Activated T-helper 1 cell treated with anti-CD3 and anti-CD28 coated beads, Interleukin-2, amount 50 U/mL, for 16 hours (primary cell): ENCODE measurements at places on chromosomes 2 and 18.

DNA sequence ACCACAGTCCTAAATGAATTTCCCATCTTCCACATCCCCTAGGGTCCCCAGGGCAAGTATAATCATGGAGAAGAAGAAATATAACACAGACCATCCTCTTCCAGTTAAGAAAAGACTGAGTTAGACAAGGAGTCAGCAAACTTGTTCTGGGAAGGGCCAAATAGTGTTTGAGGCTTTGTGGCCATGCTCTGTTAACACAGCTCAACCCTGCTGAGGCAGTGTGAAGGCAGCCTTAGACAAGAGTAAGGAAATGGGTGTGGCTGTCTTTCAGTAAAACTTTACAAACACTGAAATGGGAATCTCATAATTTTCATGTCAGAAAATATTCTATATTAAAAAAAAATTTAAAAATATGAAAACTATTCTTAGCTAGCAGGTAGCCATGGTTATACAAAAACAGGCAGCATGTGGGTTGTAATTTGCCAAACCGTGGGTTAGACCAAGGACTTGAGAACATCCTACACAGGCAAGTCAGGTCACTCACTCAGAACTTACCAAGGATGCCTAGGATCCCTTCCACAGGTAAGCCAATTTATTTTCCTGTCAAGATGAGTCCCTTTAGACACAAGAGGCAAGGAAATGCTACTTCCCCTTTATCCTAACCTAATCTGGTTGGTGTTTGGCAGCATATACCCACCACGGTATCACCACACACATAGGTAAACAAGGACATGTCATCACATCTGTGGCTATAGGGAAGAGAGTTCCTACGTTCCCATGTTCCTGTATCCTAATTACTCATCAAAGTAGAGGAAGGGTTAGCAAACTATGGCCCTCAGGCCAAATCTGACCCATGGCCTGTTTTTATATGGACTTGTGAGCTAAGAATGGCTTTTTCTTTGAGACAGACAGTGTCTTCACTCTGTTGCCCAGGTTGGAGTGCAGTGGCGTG lies 31.9 kb downstream of the C2orf74 start:
- DNase-seq: no peak

GRCh38 chr2:128315122-128315828 lies 3.4 kb downstream of the HS6ST1 start:
- DNase-seq: no peak

- DNase-seq: no peak
These were observed 21.9 kb downstream of the NRP2 start for GRCh38 chr2:205704127-205704741.

DNA sequence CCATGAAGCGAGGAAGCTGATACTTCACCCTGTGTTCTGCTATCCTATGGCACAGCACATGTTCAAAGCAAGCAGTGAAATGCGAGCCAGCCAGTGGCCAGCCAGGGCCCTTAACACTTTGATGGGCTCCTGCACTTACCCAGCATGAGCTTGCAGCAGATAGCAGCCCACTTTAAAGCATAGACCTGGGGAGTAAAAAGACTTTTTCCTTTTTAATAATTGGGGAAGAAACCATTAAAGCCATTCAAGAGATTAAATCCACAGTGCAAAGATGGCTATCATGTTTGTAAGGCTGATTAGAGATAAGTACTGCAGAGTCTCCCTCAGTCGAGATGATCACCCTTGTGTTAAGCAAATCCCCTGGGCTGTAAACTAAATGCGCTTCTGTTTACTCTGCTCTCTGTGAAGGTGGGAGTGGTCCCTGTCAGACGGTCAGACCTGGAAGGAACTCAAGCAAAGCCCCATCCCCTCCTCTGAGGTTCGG lies 15.7 kb downstream of the CCBE1 start:
- DNase-seq: no peak

- DNase-seq: no peak
These were observed 11.5 kb upstream of the SNED1 start for GRCh38 chr2:240986787-240987411.

DNA sequence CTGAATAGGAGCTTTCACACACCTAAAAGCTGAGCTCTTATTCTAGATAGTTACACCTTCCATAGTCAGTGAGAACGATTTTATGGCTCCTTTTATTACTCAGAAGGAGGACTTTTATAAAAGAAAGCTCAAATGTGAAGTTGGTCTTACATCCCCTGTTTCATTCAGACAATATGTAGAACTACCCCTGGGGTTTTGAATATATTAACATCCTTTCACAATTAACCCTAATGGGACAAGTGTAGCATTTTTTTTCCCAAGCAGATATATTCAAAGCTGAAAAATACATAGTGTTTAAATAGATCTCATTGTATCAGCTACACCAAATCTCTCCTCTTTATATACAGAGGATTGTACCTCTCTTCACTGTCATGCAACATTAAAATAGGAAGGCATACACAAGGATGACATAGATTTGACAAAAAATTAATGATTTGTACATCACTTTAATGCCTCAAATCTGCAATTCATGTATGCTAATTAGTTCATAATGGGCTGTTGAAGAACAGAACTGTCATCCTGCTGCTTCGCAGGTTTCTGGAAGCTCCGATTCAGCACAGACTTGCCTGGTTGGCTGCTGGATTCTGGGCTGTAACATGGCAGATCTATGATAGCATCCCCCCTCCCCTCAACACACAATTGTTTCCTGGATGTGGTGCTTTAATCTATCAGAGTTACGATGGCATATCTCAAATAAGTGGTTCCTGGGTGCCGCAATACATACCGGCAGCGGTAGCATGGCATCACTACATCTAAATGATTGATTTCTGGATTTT lies 129.7 kb upstream of the PARD3B start:
- DNase-seq: no peak

- no peak for DNase-seq
These were observed 731.4 kb upstream of the HS6ST1 start for GRCh38 chr2:129050101-129050500.

- DNase-seq: no peak
These were observed 1.7 kb downstream of the EMILIN1 start for GRCh38 chr2:27080140-27080469.

DNA sequence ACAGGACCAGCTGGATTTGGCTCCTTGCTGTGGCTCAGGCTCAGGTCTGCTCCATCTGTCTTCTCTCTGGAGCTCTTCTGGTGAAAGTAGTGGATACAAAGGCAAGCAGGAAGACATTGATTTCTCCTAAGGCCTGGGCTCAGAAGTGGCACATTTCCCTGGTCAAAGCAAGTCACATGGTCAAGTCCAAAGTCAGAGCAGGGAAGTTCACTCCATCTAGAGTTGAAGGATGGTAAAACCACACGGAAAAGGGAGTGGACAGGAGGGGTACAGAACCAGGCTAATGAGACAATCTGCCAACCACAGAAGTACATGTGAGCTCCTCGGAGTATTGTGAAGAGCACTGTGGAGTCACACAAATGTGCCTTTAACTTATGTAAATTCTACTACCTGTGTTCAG lies 66.1 kb downstream of the MARCO start:
- no peak for DNase-seq

DNA sequence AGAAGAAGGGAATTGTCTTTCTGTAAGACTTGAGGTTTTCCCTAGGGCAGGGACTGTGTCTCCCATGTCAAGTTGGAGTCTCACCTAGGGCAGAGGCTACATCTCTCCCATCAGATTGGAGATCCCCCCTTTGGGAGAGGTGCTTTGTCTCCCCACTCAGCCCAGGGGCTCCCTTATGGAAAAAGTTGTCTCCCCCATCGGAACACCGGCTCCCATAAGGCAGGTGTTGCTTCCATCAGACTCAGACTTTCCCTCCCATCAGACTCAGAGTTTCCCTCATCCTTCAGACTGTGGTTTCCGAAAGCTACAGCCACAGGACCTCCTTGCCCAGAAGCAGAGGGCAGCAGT lies 5.8 kb downstream of the ANKRD53 start:
- no peak for DNase-seq

GRCh38 chr2:67835266-67835665 lies 227.5 kb downstream of the C1D start:
- DNase-seq: no peak

DNA sequence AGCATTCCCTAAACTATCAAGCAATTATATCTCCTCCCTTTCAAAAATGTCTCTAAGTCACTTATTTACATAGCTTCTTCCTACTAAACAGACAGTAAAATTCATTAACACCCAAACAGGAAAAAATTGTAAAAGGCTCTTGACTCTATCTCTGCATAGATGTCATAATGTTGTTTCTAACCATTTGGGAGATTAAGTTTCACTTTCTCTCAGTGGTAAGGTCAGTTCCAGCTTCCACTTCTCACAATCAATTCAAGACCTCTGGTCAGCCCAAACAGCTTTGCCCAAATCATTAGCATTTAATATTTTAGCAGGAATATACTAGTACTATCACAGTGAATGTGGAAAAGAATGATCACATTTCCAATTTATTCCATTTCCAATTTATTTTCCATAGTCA lies 374.3 kb upstream of the MC4R start:
- DNase-seq: no peak

GRCh38 chr2:76019128-76019527 lies 308.4 kb upstream of the GCFC2 start:
- no peak for DNase-seq

GRCh38 chr2:41859615-41860514 lies 188.0 kb upstream of the PKDCC start:
- no peak for DNase-seq

- no peak for DNase-seq
These were observed 140.2 kb upstream of the COPS8 start for GRCh38 chr2:236945431-236946016.

DNA sequence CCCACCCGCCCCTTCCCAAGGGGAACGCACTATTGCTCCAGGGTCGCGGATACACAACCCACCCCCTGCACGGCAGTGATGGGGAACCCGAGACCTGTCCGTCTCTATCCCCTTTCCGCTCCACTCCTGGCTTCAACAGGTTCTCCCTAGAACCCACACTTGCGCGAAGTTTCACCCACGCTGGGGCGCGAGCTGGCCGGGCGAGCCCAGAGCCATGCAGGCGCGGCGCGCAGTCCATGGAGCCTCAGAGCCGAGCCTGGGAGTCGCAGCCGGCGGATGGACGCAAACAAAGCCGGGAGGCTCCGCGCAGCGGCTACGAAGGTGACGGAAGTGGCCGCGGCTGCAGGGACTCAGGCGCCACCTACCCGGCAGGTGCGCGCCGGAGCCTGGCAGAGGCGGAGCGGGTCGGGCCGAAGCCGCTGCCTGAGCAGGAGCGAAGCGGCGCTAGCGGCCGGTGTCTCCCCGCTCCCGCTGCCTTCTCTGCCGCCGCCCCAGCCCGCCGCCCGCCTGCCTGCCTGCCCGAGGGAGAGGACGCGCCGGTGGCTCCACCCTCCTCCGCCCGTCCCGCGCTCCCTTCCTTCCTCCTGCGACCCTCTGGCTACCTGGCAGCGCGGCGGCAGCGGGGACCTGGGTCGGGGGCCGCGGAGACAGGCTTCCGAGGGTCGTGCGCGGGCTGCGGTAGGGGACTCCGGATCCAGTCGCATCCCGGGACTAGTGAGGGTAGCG lies 14.0 kb downstream of the ALPG start:
- DNase-seq: no peak

DNA sequence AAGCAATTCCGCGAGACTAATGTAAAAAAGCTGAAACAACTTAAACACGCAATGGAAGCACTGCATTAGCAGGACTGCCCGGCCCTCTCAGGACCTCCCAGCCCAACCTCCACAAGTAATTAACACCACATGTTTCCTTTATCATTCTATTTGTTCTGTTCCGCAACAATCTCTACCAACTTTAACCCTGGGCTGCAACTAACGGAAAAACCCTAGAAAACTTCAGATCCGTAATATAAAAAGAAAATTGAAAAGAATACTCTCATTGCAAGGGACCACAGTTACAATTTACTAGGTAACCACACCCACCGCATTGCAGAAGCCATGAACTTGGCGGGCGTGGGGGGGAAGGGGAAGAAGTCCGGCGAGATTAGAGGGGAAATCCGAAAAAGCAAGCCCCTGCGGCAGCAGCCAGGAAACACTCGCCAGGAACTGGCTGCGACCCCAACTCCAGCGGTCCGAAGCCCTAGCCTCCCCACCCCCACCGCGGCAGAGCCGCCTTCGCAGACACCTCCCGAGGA lies 1.2 kb downstream of the EPB41L3 start:
- DNase-seq: no peak

GRCh38 chr2:147442816-147443215 lies 402.0 kb upstream of the ACVR2A start:
- no peak for DNase-seq

- DNase-seq: no peak
These were observed 64.0 kb downstream of the ZNF407 start for GRCh38 chr18:74661691-74662090.

GRCh38 chr2:55616551-55617174 lies 759 bp downstream of the PPP4R3B start:
- no peak for DNase-seq
